ENCODE measurements at places on chromosomes 7 and 10.

DNA sequence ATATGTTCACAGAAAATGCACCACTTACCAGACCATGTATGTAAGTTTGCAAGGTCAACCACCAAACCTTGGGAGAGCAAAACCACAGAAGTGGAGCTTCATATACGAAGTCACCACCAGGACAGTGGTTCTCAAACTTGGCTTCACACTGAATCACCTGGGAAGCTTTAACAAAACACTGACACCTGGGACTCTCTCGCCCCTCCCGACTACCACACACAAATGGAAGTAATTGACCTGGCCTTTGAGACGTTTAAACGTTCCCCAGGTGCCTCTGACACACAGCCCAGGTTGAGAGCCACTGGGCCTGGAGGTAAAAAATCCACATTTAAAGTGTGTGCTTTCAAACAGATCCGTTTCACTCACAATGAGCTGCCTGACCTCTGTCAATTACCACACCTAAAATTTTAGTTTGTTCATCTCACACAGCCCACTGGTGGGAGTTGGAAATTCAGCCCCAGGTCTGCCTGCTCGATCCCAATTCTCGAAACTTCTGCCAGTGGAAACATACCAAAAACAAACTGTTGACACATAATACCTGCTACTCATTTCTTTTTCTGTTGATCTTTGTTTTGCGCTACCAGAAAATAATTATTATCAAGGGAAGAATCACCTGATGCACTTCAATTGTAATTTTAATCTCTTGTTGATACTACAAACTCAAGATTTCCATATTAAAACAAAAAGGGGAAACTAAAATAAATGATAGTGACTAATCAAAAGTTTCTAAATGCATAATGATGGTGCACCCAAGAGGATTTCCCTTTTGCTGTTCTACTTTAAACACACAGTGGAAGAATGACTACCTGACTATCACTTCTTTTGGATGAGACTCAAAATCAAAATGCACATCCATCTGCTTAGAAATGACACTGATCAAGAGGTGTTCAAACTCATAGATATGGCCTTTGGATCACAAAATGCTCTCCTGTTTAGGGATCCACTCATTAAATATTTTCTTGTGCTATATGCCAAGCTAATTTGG lies 26.6 kb downstream of the CDNF start:
- DNase-seq, result no peak

- DNase-seq, result no peak
Observed at GRCh38 chr7:13041368-13041988, 354.0 kb downstream of the ARL4A start.

GRCh38 chr10:44253769-44254462 lies 131.0 kb downstream of the CXCL12 start:
- peak; percentile 89 for DNase-seq

- DNase-seq, result no peak
Observed at GRCh38 chr10:62511656-62512055, 137.5 kb downstream of the ZNF365 start.

DNA sequence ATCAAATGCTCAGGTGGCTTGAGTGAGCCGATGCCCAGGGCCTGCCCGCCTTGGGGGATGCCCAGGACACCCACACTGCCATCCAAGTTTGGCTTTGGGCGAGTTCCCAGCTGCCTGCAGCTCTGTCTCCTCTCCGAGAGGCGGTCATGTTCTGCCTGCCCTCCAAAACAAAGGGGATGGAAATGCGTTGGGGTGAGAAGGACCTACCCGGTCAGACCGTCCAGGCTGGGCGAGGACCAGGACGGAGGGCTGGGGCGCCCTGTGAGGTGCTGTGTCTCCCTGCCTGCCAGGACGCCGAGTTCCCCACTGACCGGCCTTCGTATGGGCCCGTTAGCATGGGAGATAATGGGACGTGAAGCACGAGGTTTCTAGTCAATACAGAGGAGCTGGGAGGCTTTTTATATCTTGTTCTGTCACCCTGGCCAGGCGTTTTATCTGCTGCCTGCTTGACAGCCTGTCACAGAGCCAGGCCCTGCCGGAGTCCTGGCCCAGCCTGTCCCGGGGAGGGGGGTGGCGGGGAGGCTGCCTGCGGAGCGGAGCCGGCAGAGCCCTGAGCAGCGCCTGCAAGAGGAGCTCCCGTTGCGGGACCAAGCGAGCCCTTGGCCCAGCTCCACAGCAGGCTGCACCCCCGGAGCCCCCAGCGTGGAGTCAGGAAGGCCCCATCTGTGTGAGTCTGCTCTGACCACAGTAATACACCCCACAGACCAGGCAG lies 22.0 kb upstream of the ELFN1 start:
- DNase-seq, result no peak
